ELF-1 (cell line): ENCODE measurements at places on chromosomes 4 and X.

DNA sequence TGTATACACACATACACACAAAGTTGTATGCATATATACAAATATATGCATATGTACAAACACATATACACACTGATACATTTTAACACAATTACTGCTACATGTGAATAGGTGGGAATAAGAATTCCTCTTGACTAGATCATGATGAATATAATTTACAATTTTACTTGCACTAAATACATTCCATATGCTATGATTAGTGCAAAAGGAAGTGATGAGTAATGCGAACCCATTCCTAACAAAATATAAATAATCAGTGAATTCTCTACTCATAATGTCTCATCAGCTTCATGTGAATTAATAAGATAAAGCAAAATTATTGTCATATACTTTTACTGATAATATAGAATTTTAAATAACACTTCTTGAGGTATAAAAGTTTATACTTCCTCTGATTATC lies 1077.3 kb upstream of the PCDH10 start:
- DNase-seq: no peak

DNA sequence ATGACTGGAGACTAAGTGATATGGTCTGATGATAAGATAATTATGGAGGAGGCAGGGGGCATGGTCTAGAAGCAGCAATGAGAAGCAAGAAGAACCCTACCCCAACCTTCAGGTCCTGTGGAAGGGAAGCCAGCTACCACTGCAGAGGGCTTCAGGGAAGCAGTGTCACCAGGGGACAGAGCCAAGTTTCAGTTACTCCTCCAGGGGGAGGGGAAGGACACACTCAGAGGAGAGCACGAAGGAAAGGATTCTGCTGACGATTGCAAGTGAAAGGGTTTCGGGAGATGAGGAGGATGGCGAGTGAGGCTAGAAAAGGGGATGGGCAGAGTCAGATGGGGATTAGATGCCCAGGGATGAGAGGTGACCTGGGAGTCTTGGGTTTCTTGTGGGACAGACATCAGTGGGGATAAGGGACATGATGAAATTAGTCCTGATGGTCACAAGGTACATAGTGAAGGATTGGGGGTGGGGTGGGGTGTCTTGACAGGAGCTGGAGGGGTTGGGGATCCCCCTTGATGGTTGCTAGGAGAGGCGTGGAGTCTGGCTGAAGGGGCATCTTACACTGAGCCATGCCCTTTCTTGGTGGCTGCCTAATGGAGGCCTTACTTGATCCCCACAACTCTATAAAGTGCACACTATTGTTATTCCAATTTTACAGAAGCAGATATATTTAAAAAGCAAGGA lies 45.4 kb downstream of the TIGD4 start:
- no peak for DNase-seq

- DNase-seq: no peak
These were observed 30.1 kb upstream of the HGFAC start for GRCh38 chr4:3411676-3412075.

DNA sequence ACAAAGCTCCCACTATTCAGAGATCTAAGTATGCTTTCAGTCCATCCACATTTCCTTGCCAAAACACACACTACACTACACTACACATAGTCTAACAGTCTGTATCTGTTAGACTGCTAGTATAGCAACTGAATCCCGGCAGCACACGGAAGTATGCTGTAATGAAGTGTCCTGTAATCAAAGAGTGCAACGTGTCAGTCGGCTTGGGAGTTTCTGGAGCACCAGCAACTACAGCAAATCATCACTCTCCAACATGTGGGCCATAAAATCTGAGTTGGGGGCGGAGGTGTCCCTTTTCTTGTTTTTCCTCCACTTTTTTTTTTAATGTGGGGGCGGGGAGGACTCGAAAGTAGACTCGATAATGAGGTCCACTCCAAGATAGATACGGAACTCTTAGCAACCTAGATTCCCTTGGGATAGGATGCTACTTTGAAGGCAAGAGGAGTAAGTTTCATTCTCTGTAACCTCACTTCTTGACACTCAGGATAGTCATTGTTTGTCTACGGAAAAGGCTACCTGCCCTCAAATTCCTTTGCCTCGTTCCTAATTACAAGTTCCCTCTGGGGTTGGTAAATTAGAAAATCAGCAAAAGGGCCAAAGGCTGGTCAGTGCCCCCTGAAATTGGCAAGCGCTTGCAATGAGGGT lies 722 bp downstream of the SLC10A7 start:
- peak; percentile 38 for DNase-seq

DNA sequence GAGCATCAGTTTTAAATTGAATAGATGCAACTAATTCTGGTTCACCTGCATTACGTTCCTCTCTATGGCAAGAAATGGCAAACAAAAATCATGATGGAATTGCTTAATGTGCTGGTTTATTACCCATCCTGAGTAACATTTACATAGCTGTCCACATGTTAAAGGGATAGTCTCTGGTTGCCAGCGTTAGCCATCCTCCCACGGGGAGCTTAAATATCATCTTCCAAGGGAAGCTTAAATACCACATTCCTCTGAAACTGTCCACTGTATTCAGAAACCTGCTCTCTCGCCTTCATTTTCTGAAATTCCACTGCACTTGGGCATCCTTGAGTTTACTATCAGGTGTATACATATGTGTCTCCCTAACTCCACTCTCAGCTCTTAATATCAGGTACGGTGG lies 586.6 kb downstream of the TLL1 start:
- DNase-seq: no peak

GRCh38 chr4:95318483-95318882 lies 230.3 kb downstream of the UNC5C start:
- no peak for DNase-seq

- no peak for DNase-seq
These were observed 66.2 kb downstream of the ASB9 start for GRCh38 chrX:15203694-15204093.

- no peak for DNase-seq
These were observed 595.0 kb downstream of the ACTRT1 start for GRCh38 chrX:127457161-127457560.

GRCh38 chr4:14023036-14023435 lies 395.5 kb upstream of the BOD1L1 start:
- DNase-seq: no peak

DNA sequence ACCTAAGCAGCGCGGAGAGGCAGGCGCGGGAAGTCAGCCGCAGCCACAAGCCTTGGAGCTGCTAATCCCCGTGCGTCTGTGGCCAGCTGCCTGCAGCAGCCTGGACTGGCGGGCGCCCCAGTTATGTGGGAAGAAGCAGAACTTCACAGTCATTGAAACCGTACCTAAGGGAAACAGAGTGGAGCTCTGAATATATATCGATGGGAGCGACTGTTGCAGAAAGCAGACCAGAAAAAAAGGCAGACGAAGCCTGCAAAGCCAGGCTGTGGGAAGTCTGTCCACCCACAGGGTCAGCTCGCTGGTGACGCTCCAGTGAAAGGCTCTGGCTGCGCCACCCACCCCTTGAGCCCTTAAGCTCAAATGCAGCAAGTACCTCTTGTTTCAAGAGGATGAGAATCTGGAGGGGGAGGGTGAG lies 24.7 kb downstream of the KCNE5 start:
- peak; percentile 59 for DNase-seq

DNA sequence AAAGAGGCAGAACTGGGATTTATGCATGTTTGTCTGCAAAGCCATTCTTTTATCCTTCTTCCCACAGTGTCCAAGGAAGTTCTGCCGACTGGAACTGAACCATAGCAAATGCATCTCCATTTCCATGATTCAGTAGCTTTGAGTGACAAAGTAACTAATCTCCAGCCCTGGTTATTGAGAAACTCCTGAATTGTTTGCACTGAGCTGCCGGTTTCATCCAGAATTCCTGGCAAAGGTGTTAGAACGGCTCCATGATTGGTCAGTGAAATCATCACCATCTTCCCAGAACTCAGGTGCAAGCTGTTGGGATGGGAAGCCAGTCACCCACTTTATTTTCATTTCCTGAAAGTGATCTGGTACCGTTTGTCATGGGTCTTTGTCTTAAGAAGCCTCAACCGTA lies 47.0 kb upstream of the SLC34A2 start:
- no peak for DNase-seq

GRCh38 chrX:105191878-105192277 lies 28.6 kb downstream of the TEX13A start:
- DNase-seq: peak; percentile 43

- DNase-seq: no peak
These were observed 92.0 kb upstream of the TNIP3 start for GRCh38 chr4:121255986-121256750.

DNA sequence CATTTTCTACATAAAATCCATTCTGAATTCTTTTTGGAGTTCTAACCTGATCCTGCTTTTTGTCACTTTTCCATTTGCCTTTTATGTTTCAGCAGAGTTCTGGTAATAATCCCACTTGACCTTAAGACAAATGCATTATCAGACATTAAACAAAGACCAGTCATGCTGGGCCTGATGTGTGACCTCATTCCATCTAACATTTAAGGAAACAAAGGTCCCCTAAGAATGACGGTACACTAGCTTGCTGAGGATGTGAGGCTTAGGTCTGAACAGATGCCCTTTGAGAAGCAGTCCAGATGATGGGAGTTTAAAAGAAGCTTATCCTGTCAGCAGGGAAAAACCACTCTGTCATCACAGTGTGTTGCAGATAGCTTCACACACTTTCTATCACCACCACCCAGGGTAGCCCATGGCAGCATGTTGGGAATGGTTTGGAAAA lies 38.1 kb upstream of the PDE5A start:
- DNase-seq: peak; percentile 32

- DNase-seq: no peak
These were observed 16.0 kb downstream of the ZNF185 start for GRCh38 chrX:152913910-152914309.

GRCh38 chr4:139675651-139676050 lies 10.0 kb downstream of the MGST2 start:
- no peak for DNase-seq

DNA sequence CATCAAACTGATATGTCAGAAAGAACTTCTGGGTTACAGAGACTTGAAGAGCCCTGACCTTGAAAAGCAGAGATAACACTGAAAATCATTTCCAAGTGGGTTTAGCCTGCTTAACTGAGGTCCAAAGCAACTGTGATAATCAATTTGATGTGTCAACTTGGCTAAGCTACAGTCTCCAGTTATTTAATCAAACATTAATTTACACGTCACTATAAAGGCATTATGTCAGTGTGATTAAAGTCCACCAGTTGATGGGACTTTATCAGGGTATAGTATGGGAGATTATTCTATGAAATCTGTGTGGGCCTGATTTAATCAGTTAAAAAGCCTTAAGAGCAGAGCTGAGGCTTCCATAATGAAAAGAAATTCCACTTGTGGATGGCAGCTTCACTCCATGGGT lies 69.1 kb upstream of the PRSS48 start:
- DNase-seq: no peak

GRCh38 chr4:8854931-8855330 lies 16.7 kb downstream of the HMX1 start:
- peak; percentile 11 for DNase-seq

- DNase-seq: no peak
These were observed 108.6 kb downstream of the PPP3CA start for GRCh38 chr4:101238706-101239105.

- DNase-seq: no peak
These were observed 84.6 kb upstream of the PPP2R3B start for GRCh38 chrX:471281-471680.

DNA sequence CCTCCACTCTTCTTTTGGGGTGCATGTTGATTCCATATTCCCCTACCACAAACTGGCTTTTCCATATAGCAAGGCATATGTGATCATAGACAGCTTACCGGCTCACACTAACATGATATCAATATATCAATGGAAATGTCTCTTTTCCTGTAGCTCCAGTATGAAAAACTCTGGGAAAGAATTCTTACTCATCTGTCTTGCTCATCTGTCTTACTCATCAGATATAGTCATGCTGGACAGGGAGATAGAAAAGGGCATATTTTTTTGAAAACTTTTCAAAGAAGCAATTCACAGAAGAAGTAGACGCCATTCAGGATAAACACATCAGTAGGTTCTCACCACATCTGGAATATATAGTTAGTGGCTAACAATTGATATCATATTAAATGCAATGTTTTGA lies 794.7 kb downstream of the RAB28 start:
- no peak for DNase-seq

- no peak for DNase-seq
These were observed 18.5 kb downstream of the CD99 start for GRCh38 chrX:2709556-2709955.

DNA sequence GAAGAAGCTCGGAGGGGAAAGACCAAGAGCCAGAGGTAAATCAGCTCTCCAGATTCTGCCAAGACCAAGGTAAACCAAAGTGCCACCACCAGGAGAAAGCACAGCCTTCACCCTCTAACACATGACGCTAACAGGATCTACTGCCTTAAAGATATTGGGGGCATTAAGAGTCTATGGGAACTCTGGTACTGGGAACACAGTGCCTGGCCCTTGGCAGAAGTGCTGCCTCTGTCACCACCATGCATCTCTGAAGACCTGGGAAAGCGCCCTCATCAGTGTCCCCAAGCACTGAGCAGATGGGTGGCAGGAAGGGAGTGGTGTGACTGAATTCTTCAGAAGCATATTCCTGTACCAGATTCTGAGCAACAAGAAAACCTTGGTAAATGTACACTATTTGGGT lies 1.3 kb downstream of the QDPR start:
- DNase-seq: no peak

GRCh38 chrX:39855748-39856129 lies 242.0 kb downstream of the BCOR start:
- peak; percentile 54 for DNase-seq

GRCh38 chr4:175509320-175509719 lies 302.7 kb downstream of the GPM6A start:
- peak; percentile 53 for DNase-seq
